Amniotic epithelial cell (primary cell): ENCODE measurements at places on chromosomes 7 and 10.

- peak; percentile 37 for DNase-seq
Measured at GRCh38 chr7:70833726-70834125, 298.2 kb upstream of the GALNT17 start.

GRCh38 chr7:143131781-143132180, at the start of gene PIP:
PIP (plus strand) TSS chr7:143132077; CDS start chr7:143132117, 40 bp downstream.
- no peak for DNase-seq

GRCh38 chr7:31679574-31680305, 7.3 kb upstream of the PPP1R17 start:
- no peak for DNase-seq

- no peak for DNase-seq
Measured at GRCh38 chr7:50356212-50356944, 51.9 kb downstream of the IKZF1 start.

DNA sequence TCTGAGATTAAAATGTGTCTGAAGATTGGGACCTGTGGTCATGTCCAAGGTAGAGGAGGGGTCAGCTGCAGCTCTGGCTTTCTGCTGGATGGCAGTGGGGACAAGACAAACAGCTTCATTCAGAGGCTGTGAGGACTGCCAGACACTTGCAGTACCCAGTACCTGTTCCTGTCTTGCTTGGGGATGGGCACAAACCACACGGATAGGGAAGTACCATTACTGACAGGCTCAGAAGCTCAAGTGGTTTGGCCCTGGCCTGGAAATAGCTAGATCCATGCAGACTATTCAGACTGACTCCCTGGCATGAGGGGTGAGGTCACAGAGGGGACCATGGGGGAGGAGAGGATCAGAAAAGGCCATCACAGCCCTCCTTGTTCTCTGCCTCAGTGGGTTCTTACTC, 56.0 kb upstream of the COMTD1 start:
- DNase-seq: no peak

GRCh38 chr7:149682038-149682437, 91.3 kb downstream of the ZNF467 start:
- DNase-seq: no peak

DNA sequence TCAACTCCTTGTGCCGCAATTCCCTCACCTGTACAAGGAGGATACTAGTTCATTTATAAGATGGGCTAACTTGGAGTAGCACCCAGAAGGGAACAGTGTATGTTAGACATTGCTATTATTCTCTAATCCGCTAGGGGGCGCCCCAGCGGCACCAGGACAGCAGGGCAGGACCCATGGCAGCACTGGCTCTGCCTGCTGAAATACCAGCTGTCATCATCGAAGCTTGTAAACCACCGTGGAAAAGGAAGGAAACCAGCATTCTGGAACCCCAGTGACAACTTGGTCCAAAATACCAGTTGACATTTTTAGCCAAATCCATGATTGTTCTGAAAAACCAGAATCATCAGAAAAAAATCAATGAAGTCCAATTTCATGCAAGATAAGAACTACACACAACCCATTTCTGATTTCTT, 134.4 kb downstream of the ITGA8 start:
- peak; percentile 24 for DNase-seq

DNA sequence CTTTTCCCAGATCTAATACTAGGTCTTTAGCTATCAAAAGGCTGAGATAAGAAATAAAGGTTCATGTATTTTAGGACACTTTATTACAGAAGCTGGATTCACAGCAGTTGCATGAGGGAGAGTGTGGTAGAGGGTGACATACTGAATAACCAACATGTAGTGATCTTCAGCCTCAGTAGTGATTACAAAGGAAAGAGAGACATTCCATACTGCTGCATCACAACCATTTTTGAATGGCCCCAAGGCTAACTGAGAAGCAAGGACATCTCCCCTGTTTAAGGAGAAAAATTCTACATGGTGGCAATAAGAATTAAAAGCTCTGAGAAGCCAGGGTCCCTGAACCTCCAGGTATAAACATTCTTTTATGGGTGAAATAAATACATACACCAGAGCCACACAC, 35.3 kb downstream of the COG5 start:
- DNase-seq: peak; percentile 57

DNA sequence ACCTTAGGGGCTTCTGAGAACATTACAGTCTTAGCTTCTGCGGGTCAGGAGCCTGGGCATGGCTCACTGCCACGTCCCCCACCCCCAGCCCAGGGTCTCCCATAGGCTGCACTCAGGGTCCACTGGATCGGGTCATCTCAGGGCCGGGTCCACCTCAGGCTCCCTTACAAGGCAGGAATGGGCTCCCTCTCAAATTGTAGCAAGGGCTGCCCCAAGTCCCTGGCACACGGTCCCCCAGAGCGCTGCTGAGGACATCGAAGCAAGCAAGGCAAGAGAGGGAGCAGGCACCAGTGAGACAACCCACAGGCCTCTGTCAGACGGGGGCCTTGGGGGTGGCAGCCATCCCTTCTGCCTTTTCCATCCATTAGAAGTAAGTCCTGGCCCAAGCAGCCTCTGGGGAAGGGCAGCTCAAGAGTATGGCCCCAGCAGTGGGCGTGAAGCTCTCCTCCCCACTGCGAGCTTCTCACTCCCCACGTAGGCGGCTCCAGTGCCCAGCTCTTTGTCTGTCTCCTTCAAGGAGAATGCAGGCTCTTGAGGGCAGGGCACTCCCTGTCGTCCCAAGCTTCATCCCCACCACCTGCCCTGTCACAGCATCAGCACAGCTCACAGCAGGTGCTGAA, 18.0 kb upstream of the RET start:
- no peak for DNase-seq

DNA sequence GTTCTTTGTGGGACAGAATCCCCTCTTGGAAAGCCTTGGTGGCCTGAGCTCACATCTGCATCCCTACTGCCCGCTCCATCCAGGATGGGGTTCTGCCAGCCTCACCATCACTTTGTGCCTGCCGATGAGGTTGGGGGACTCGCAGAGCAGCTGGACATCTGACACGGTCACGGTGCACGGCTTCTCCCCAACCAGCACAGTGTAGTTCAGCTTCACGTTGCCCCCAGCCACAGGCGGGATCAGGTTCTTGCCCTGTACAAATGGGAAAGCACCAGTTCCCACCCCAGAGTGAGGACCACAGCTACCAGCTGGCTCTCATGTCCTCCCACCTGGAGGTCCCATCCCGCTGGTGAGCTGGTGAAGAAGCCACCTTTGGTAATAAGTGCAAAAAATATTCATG, 395.8 kb downstream of the PLXNA4 start:
- no peak for DNase-seq

DNA sequence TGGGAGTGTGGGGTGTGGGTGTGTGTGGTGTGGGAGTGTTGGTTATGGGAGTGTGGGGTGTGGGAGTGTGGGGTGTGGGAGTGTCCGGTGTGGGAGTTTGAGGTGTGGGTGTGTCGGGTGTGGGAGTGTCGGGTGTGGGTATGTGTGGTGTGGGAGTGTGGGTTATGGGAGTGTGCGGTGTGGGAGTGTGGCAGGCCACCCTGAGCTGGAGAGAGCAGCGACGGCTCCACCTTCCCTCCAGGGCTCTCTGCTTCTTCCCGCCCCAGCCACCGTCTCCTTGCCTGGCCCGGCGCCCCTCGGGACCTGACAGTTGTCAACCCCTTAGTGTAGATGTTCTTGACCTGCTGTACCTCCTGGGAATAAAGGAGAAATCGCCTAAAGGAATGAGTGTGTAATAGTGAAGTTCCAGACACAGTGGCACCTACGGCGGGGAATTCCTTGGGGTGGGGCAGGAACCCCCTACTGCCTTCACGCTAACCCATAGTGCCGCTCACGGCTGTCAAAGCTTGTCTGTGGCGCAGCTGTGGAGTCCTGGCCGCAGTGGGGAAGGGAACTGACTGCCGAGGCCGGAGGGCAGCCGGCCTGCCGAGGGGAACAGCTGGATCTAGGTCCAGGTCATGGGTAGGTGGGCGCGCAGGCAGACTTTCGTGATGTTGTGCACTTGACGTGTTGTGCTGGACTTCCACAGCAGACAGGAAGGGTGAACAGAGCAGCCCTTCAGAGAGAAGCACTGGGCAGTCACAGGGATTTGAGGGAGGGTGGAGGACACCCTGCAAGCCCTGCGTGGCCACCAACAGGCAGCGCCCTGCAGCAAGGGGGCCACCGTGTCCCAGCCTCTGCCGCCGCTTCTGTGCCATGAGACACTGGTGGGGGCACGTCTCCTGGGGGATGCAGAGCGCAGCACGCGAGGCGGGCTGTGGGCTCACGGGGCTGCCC, 49.0 kb upstream of the EN2 start:
- no peak for DNase-seq

DNA sequence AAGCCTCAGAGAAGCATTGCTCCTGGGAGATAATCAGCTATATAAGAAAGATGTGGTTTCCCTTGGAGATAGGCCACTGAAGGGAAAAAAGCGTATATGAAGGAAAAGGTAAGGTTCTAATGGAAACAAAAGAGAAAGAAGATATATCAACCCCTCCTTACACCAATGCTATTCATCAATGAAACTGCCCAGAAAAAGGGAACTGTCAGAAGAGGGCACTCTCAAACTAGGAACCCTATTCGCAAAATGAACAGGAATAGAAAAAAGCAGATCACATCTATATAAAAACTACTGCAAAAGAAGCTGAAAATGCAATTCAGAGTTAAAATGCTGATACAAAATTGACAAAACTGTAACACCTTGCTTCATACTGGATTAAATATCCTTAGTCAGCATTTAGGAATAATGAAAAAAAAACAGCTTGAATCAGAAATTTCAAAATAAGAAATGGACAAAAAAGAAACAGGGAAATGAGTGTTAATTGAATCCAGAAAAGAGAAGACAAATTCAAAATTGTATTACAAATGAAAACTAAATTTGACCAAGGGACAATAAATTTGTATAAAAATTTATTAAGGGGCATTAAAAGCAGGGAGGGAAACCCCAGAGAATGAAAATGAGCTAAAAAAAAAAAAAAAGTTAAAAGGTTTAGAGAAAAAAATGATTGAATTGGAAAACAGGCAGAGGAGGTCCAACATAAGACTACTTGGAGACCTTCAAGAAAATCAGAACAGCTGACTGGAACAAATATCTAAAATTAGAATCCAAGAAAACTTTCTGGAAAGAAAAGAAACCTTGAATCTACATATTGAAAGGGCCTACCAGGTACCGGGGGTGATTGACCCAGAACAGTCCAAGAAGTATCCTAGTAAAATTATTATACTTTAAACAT, 17.9 kb downstream of the NHLRC2 start:
- peak; percentile 29 for DNase-seq

- no peak for DNase-seq
Measured at GRCh38 chr7:155870334-155871180, 58.3 kb upstream of the SHH start.

DNA sequence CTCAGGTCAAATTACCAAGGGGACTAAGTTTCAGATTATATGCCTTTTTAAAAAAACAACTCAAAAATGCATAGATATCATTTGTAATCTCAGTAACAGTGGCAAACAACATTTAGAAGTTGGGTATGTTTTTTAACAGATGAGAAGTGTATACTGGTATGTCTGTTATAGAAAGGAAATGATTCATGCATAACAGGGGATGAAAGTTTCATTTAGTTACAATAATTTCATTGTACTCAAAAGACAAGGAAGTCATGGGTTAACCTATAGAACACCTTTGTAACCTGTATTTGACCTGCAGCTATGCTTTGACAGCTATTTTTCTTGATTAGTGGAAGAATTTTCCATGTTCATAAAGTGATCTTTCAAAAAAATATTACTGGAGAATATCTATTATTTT, 35.4 kb upstream of the FAM133B start:
- DNase-seq: no peak

DNA sequence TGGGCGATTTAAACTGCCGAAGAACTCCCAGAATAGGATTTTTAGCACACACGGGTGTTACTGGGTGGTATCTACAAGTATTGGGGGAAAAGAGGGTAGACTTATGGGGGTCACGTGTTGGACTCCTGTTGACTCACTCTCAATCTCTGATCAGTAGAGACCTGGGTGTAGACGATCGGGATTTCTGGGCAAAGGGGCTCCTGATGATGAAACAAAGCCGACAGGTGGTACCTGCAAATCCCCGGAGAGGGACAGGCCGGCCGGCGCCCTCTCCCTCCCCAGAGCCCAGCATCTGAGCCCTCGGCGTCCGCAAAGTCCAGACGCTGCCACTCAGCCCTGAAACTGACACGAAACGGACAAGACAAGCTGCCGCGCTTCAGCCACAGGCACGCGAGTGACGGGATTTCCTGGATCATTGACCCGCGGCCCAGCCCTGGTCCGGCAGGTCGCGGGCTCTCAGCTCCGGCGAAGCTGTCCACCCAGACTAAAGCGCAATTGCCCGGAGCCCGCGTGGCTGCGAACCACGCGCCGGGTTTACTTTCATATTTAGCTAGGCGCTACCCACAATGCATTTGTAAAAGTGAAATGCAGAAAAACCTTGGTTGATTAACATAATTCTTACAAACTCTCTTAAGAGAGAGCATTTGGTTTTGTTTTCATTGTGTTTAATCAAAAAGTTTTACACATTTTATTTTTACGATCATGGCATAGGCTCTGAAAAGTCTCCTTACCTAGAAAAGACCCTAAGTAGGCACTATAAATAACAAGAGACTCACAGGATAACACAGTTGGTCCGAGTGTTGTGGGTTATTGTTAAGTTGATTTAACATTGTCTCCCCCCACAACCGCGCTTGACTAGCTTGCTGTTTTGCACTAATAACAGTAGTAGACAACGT, 56.9 kb upstream of the EZH2 start:
- peak; percentile 81 for DNase-seq

- DNase-seq: no peak
Measured at GRCh38 chr7:38525857-38526256, 105.3 kb downstream of the AMPH start.

- peak; percentile 47 for DNase-seq
Measured at GRCh38 chr10:35416619-35417312, 80.5 kb downstream of the CCNY start.

- no peak for DNase-seq
Measured at GRCh38 chr7:552868-553635, 33.4 kb upstream of the PDGFA start.

GRCh38 chr7:129376076-129376777, 58.0 kb upstream of the STRIP2 start:
- DNase-seq: peak; percentile 38

- DNase-seq: no peak
Measured at GRCh38 chr7:106108991-106109390, 3.1 kb downstream of the SYPL1 start.

DNA sequence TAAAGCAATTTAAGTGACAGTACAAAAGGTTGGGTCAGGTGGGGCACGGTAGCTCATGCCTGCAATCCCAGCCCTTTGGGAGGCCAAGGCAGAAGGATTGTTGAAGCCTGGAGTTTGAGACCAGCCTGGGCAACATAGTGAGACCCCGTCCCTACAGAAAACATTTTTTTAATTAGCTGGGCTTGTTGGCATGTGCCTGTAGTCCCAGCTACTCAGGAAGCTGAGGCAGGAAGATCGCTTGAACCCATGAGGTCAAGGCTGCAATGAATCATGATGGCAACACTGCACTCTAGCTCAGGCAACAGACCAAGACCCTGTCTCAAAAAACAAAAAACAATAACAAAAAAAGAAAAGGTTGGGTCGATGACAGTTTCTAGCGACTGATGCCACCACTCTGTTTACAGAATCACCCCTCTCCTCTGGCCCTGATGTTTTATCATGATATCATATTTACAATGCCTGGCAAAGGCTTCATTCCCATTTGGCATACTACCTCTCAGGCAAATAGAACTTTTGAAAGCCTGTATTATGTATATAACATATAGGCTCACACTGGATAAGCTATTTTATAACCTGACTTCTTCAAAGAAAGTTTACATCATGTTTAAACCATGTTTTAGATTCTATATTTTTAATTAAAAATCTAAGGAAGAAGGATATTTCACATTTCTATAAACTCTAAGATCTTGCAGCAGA, 558 bp upstream of the ABCC2 start:
- DNase-seq: no peak

GRCh38 chr10:104340641-104341040, 2.4 kb upstream of the ITPRIP start:
- DNase-seq: no peak

- DNase-seq: no peak
Measured at GRCh38 chr10:115118346-115118745, 25.2 kb downstream of the ATRNL1 start.
